ENCODE measurements at places on chromosomes 2 and 18. TPM values are rescaled to one million over a fixed set of nuclear protein-coding genes. Genes with fewer than 3 reads are reported as not detected.

SH3RF3 gene
- 24.4 TPM for total RNA-seq

NOSTRIN gene
- total RNA-seq: 45.3 TPM

RFX8 gene
- total RNA-seq: 0.96 TPM

ERICH2 gene
- 0.69 TPM for total RNA-seq

OTOS gene
- not detected for total RNA-seq

IL1F10 gene
- total RNA-seq: not detected

PIAS2 gene
- 45.5 TPM for total RNA-seq

SLC11A1 gene
- total RNA-seq: 56.1 TPM

SCYGR4 gene
- total RNA-seq: not detected

LOXHD1 gene
- total RNA-seq: 1.0 TPM

NEB gene
- 1.6 TPM for total RNA-seq

GPR45 gene
- total RNA-seq: not detected

IL1R2 gene
- 38.3 TPM for total RNA-seq

IL1RL1 gene
- 8.1 TPM for total RNA-seq

UBXN4 gene
- 96.8 TPM for total RNA-seq

C2orf15 gene
- total RNA-seq: not detected

ARHGAP25 gene
- 6.8 TPM for total RNA-seq

PTPN4 gene
- total RNA-seq: 39.0 TPM

All from aorta (tissue), 5 donors.